ENCODE measurements at places on chromosomes 1 and 21.

GRCh38 chr1:42730988-42731387 is 9.0 kb downstream of the CLDN19 start:
- DNase-seq: no peak

- no peak for DNase-seq
Measured at GRCh38 chr1:23644555-23644866, 47.1 kb upstream of the RPL11 start.

- no peak for DNase-seq
Measured at GRCh38 chr1:3672231-3672970, 20.1 kb downstream of the TP73 start.

- DNase-seq: no peak
Measured at GRCh38 chr1:2601721-2602303, 15.2 kb downstream of the PRXL2B start.

DNA sequence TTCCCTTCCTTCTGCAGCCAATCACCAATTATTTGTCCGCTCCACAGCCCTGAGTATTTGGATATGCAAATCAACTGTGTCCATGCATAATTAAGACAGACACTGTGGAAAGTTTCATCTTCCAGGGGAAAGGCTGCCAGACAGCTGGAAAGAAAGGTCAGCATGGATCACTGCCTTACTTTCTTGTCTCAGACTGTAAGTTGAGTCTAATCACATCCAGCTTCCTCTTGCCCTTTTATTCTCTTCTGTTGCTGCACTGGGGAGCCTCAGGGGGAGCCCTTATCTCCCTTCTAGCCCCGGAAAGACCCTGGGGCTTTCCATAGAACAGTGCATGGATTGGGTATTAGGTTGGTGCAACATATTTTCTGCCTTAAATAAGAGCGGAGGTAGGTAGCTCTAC is 182.9 kb downstream of the OMA1 start:
- no peak for DNase-seq

GRCh38 chr21:45894450-45894825 is 87.1 kb upstream of the COL6A1 start:
- DNase-seq: no peak

GRCh38 chr21:34065027-34065426 is 8.4 kb upstream of the MRPS6 start:
- no peak for DNase-seq

DNA sequence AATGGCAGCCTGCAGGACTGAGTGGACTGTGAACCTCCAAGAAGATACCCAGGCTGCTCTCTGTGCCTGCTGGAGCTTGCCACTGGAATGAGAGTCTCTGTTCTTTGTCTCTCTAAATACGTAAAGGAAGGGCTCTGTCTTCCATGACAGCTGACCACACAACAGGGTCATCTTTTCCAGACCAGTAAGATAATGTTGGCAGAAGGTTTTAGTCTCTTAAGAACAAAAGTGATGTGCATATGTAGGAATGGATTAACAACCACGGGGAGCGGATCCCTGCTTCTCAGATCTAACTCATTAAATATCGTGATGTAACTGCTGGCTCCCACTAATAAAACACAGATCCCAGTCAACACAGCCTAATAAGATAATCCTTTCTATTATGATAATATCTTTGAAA is 67.5 kb downstream of the MAP10 start:
- no peak for DNase-seq

- no peak for DNase-seq
Measured at GRCh38 chr1:234683861-234684632, 74.1 kb upstream of the IRF2BP2 start.

DNA sequence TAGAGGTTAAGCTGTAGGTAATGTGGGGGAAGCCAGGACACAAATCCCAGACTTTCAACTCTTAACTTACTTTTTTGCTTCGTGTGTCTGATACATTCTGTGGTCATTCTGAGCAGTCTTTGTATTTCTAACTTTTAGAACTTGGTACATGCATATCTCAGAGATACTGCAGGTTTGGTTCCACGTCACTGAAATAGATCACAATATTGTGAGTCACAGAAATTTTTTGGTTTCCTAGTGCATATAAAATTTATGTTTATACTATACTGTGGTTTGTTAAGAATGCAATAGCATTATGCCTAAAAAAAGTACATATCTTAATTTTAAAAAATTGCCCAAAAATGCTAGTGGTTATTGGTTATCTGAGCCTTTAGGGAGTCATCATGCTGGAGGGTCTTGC is 3.2 kb downstream of the URB2 start:
- no peak for DNase-seq

DNA sequence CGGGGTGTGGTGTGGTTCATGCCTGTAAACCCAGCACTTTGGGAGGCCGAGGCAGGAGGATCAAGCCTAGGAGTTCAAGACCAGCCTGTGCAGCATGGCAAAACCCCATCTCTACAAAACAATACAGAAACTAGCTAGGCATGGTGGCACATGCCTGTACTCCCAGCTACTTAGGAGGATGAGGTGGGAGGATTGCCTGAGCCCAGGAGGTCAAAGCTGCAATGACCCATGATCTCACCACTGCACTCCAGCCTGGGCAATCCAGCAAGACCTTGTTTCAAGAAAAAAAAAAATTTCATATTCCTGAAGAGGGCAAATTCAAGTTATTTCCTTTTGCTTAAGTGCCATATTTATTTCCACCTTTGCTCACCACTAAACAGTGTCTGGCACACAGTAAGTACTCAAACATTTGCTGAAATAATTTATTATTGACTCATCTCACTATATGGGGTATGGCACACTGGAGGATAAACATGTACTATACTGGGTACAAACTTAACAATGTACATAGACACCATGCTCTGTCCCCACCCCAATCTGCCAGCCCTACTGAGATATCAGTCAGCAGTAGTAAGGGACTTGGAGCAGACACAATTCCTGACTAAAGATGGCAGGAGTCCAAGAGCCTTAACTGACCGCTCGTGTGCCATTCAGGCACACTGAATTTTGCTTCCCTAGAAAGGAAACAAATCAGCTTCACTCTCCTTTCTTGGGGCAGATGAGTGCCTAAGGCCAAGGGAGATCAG is 15.5 kb downstream of the MEAF6 start:
- no peak for DNase-seq

- DNase-seq: no peak
Measured at GRCh38 chr1:216935901-216936300, 212.7 kb upstream of the ESRRG start.

- DNase-seq: no peak
Measured at GRCh38 chr1:106249365-106249764, 807.1 kb upstream of the PRMT6 start.

GRCh38 chr1:7153464-7153863 is 368.2 kb downstream of the CAMTA1 start:
- DNase-seq: no peak

GRCh38 chr1:210448297-210448892 is 119.7 kb downstream of the HHAT start:
- no peak for DNase-seq

DNA sequence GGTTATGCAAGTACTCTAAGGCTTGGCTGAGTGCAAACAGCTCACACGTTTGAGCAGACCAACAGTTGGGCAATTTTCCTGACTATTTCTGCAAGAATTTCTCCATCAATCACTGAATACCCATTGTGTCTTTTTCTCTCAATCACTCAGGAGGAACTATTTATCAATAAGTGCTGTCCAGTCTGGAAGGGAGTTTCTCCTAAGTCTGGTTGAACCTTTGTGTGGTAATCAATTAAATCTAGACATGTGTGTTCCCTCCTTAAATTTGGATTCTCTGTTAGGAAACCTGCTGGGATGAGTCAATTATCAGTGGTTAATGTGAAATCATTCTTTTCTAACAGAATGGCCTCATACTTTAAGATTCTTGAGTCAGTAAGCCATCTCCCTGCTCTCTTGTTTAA is 6.8 kb upstream of the AADACL3 start:
- no peak for DNase-seq

DNA sequence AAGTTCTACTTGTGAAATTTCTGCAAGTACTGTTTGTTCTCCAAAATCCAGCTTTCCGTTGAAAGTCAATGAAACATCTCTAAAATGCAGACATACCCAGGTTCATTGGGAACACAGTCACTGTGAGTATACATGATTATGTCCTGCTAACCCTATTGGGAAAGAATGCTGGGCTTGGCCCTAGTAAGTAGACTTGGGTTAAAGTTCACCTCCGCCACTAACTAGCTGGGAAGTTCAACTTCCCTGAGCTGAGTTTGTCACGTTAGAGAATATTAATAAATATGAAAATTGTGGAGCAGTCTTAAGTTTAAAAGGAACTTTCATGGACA is 10.5 kb upstream of the PGD start:
- DNase-seq: no peak

DNA sequence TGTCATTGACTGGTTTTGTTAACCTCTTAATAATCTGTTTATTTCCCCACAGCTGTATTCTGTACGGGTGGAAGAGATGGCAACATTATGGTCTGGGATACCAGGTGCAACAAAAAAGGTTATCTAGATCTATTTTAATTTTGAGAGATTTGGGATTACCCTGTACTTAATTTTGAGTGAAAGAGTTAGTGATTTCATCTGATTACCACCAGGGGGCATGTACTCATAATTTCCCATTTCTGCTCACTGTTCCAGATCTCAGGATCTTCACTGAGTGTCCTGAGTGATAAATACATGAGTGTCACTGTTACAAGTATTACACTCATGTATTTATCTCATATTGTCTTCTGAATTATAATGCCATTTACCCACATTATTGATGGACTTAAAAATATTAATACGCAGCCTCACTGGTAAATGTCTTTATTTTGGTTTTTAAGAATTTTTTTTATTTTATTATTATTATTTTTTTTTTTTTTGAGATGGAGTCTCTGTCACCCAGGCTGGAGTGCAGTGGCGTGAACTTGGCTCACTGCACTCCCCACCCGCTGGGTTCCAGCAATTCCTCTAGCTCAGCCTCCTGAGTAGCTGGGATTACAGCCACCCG is 27.4 kb downstream of the DTL start:
- no peak for DNase-seq

DNA sequence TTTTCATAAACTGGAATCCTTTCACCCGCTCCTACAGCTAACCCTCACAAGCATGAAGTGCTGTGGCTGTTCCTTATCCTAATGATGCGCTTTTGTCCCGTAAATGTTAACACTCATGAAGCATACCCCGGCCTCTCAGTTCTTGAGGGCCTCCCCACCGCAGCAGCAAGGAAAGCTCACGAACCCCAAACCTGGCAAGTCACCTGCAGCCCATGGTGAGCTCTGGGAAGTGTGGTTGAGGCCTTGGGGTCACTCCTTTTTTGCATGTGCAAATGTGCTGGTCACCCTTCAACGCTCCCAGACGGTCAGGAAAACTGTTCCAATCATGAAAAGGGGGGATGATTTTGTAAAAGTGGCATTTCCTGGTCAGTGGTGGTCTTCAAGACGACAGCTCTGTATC is 124.6 kb downstream of the PRDM2 start:
- DNase-seq: no peak
